ENCODE measurements at places on chromosomes 7 and 10.
A peak's percentile ranks its signal among the peaks of the same experiment; 100 is the strongest.

- peak; percentile 3 for DNase-seq
Measured at GRCh38 chr10:48509974-48510692, 94.7 kb downstream of the ARHGAP22 start.

DNA sequence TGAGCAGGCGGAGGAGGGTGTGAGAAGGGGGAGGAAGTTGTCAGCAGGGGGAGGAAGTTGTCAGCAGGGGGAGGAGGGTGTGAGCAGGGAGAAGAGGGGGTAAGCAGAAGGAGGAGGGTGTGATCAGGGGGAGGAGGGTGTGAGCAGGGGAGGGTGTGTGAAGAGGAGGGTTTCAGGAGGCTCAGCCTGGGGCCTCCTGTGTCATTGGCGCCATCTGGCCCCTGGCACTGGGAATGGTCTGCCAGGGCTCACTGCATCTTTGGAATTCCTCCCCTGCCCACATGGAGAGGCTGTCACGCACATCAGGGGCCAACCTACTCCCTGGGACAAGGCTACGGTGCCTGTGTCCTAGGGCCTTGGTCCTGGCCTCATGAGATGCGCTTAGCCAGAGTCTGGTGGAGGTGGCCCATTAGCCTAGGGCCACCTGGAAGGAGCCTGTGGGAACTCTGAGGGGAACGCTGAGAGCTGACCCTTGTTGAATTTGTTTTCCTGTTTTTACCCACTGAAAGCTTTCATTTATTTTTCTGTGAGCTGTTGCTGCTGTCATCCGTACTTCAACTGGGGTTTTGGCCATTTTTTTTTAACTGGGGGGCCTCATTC lies 18.0 kb downstream of the CAMK2B start:
- peak; percentile 6 for DNase-seq

DNA sequence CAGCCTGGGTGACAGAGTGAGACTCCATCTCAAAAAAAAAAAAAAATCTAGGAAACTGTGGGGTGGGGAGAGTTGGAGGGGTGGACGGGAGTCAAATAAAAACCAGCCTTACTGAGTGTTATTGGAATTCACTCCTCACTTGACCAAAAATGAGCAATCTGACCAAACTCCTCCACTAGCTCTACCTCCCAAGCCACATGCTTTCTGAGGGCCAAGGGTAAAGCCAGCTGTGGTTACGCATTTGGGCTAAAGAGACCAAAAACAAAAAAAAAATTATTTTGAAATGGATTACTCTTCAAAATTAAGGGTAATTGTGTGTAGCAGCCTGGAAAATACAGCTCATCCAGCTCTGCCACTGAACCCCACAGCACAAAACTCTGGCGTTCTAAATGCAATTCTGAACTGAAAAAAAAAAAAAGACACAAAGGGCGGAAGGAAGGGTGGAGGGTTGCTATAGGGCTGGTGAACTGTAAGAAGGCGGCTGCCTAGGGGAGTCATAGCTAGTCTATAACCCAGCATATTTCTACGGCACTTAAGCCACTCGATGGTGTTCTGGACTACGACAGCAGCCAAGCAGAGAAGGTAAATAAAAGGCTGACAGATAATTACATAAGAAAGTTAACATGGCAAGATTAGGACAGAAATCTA lies 7.8 kb downstream of the ELMO1 start:
- peak; percentile 67 for DNase-seq

GRCh38 chr7:137881607-137882260 lies 35.0 kb upstream of the DGKI start:
- no peak for DNase-seq

- no peak for DNase-seq
Measured at GRCh38 chr7:37419496-37419895, 29.2 kb downstream of the ELMO1 start.

- DNase-seq = no peak
Measured at GRCh38 chr10:100330079-100330478, at the start of gene PKD2L1. Gene PKD2L1 (minus strand): TSS chr10:100330228. CDS start chr10:100330103, 125 bp downstream.

DNA sequence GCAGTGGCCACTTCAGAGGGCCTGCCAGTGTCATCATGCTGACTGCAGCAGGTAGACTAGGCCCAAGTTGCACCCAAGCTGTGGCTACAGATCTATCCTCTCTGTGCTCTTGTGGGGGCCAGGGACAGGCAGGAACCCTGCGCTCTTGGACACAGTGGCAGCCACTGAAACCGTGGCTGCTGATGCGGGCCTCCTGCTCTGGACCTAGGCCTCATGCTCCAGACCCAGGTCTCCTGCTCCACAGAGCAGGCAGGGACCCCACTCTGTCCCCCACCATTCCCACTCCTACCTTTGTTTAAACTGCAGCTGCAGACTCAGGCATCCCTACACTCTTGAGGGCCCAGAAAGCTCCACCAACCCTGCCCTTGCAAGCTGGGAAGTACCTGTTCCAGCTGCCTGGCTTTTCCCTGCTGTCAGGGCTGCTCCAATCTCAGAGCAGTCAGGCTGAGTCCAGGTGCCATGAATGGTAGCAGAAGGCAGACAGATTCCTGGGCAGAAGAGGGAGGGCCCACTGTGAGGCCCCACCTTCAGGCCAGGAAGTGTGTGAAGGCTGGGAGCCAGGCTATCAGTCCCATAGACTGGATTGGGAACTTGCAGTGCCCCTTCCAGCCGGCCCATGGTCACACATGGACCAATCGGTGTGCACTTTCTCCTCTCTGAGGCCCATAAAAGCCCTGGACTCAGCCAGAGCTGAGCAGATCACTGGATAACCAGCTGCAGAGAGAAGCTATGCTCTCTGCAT lies 634.0 kb upstream of the SEMA3D start:
- no peak for DNase-seq

- DNase-seq = no peak
Measured at GRCh38 chr7:15236952-15237351, 324.9 kb downstream of the AGMO start.

DNA sequence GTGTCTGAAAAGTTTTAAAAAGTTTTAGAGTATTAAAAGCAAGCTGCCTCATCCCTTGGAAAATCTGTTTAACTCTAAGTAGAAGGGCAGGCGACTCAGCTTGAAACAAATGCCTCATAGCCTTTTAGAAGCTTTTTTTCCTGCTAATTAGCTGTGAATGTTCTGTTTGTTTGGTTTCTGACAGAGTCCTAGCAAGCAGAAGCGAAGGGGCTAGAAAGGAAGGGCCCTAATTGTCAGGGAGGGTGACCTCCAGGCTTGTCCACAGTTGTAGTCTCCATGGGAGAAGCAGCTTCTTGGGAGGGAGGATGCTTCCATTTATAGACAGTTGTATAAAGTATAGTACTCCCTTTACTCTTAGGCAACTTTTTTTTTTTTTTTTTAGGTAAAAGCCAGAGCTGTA lies 90.9 kb downstream of the DNAJC1 start:
- no peak for DNase-seq

DNA sequence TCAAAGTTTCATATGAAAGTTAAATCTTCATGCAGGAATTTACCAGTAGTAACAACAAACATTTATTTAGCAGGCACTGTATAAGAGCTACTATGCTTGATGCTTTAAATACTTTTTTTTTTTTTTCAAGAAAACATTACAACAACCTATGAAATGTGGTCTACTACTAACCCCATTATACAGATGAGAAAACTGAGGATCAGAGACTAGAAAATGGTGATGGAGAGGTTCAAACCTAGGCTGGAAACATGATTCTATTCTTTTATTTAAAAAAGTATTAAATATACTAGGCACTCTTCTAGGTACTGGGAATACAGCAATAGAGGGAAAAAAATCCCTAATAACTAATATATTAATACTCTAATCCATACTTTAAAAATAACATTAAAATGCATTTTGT lies 40.6 kb upstream of the TMEM168 start:
- DNase-seq = no peak

DNA sequence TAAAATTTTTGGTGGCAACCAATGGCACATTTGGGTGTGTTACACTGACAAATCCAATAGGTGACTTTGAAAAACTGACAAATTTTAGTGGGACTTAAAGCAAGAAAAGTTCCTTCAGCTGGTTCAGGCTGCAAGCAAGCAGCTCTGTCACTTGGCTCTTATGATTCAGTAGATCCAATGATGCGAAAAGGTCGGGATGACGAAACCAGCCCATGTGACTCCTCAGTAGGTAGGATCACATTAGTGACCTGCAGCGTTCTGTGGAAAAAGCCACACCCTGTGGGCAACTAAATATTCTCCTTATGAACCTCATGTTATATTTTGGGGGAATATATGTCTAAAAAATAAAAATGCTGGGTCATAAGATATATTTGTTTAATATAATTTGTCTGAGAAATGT lies 13.3 kb upstream of the TSGA13 start:
- DNase-seq = no peak

DNA sequence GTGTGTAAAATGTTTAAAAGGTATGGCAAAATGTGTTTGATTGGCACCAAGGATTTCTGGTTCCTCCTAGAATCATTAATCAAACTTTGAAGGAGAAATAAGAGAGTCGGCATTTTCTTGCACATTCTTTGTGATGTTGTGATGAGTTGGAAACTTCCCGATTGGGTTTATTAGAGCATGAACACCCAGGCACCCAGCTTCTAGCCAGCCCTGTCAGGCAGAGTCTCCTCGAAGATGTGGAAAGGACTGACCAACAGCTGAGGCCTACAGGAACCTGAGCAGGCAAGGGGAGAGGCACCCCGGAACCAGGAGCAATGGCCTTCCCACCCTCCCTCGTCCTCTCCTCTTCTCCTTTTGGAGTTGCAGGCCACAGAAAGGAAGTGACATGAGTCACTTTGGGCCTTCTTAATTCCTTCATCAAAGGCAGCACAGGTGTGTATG lies 68.7 kb downstream of the EGFR start:
- no peak for DNase-seq

DNA sequence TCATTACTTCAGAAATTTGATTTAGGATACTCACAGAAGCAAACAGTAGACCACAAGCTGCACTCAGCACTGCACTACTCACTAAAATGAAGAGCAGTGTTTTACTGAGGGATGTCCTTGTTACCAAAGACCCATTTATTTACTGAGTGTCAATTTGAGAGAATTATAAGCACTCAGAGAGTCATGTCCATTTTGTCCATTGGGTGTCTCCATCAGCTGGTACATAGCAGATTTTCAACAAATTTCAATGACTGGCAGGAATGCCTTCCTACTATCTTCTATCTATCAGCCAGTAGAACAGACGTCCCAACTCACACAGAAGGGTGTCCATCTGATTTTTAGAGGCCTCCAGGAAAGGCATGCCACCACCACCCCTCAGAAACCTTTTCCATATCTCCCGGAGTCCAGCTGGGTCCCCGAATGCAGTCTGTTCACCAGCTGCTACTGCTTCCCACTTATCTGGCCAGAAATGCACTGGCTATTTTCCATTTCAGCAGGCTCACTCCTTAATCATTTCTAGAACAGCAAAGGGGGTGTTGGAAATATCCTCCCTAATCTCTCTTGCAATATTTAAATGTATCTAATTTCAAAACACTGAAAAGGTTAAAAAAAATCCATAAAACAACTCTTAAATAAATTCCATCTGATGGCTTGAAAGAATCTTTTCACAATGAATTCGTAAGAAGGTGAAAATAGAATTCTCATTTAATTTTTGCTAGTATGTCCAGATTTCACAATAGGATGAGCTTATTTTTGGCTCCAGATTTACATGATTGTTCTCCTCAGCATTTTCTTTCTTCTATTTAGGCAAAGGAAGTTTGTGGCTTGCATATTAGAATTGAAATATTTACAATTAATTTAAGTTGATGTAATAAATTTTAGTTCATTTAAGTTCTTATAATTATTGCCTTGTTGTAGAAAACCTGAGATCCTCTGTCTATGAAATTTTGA lies 1164.0 kb upstream of the CELF2 start:
- no peak for DNase-seq

DNA sequence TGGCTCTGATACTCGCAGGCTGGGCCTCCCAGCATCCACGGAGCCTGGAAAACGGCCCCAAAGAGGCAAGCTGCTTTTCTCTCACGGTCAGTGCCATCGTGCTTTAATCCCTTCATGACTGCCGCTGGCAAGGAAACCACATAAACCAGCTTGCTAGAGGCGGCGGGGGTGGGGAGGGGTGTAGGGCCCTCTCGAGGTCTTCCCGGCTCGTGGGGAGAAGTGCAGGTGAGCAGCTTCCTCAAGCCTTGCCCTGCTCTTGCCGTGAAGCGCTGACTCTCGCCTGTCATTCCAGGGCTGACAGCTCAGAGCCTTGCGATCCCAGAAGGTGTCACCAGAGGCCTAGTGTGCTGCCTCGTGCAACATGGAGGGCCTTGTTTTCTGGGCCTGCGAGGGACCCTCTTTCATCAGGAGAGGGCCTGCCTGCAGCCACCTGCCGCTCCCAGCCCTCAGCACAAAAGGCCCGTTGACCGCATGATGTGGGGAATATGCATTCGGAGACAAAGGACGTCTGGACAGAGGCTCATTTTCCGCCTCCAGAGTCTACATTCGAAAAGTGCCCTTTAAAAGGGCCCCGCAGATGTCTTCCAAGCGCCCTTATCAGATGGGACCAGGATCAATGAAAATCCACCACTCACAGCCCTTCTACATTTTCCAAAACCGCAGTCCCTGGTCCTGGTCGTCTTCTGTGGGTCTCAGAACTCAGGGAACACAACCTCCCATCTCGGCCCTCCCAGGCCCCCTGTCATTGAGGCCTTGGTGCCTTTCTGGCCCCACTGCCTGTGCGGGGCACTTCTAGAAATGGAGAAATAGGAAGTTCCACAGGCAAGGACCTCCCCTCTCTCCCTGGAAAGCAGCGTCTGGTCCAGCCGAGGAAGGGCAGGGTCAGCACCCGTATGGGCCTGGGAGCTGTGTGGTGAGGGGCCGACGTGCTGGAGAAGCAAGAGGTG lies 58.7 kb downstream of the ZRANB1 start:
- no peak for DNase-seq

DNA sequence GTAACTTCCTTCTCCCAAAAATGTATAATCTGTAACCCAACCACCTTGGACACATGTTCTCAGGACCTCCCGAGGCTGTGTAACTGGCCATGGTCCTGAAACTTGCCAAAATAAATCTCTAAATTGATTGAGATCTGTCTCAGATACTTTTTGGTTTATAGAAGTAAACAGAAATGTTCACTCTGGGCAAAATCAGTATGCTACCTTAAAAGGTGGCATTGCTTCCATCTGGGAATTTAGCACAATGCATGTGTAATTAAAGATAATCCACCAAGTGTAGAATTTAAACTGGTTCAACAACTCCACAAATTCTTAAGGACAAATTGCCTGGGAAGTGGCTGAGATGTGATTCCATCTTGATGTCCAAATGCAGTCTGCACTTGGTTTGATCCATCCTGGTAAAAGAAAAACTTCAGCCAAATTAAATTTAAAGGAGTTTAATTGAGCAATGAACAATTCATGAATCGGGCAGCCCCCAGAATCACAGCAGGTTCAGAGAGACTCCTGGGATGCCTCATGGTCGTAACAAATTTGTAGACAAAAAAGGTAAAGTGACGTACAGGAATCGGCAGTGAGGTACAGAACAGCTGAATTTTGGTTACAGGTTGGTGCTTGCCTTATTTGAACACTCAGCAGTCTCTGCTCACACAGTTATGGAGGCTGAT lies 102.6 kb upstream of the PFKP start:
- no peak for DNase-seq

- no peak for DNase-seq
Measured at GRCh38 chr10:50470345-50470744, 153.4 kb downstream of the SGMS1 start.

All from activated CD4-positive, alpha-beta T cell treated with anti-CD3 and anti-CD28 coated beads, Interleukin-2, Interleukin-4, amounts not matched to agents 100 ng/mL and 50 ng/mL, durations not matched to agents 16 hours and 8 hours (primary cell).